Hematopoietic multipotent progenitor cell treated with erythropoietin and hydrocortisone succinate and interleukin-3 and kit ligand, for 17 days (in vitro differentiated cells): ENCODE measurements at places on chromosomes 6 and 20.
A peak's percentile ranks its signal among the peaks of the same experiment; 100 is the strongest.

DNA sequence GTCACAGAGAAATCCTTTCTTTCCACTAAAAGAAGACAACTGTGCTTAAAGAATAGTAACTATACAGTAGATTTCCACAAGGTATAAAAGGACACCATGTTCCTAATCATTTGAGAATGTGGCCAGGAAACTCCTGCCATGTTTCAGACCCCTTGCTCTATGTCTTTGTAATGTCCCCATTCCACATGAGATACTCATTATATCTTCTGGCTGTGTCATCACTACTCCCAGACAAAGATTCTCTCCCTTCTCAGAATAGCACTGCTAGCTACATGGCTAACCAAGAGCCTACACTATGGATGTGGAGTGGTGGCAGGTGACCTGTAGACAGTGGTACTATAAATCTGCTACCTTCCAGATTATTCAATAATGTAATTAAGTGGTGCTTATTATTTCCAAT, 218.1 kb upstream of the MCHR2 start:
- no peak for DNase-seq

DNA sequence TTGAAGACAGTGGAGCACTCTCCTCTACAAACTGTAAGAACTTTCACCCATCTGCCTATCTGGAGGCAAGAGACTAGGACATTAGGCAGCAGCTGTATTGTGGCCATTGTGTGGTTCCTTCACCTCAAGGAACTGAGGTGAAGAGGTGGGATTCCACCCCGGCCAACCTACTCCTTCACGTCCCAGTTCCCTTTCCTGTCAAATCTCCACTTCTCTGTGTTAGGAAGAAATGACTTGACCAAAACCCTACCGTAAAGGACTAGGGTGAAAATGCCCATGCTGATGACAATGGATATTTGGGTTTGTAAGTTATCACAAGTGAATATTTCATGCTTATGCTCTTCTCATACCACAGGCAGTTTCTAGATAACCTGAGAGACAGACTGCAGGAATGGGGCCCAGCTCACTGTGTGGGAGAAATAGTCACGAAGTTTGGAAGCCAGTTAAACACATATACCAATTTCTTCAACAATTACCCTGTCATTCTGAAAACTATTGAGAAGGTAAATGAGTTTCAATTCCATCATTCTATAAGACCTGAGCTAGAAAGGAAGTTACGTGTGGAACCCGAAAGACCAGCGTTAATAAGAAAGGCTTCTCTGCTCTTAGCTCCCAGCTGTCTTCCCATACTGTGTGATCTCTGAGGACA, 86.6 kb downstream of the ECT2L start:
- DNase-seq = no peak

DNA sequence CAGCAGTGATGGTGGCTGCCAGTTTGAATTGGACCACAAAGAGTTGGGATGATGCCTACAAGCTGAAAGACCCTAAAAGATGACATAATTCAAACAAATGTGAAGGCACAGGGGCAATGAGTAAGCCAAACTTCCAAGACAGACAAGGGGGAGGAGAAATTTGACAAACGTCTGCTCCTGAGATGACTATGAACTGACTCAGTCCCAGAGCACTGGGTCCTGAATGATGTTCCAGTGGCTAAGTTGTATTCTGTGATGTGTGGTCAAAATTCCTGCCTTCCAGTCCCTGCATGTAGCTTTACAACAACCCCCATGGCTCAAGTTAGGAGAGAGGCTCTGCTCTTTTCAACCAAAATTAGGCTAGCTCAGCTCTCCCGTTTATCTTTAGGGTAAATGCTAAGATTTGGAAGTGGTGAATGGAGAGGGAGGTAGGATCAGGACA, 86.1 kb upstream of the SIRPA start:
- no peak for DNase-seq

- DNase-seq = peak; percentile 90
Observed at GRCh38 chr6:37134396-37135191, 35.4 kb upstream of the PIM1 start.

DNA sequence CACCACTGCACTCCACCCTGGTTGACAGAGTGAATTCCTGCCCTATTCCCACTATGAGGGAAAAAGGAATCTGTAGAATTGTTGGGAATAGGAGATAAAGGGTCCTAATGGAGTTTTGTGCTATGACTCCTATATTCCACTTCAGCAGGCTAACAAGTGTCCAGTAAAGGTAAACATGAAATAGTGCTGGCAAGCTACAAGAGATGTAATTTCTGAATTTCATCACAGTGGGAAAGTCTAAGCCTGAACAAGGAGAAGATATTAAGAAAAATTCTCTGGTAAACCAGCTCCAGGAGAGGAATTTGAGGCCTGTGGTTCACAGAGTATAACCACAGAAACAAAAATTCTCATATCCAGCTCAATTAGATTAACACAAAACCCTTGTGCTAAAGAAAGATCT, 10.3 kb upstream of the C6orf58 start:
- no peak for DNase-seq

DNA sequence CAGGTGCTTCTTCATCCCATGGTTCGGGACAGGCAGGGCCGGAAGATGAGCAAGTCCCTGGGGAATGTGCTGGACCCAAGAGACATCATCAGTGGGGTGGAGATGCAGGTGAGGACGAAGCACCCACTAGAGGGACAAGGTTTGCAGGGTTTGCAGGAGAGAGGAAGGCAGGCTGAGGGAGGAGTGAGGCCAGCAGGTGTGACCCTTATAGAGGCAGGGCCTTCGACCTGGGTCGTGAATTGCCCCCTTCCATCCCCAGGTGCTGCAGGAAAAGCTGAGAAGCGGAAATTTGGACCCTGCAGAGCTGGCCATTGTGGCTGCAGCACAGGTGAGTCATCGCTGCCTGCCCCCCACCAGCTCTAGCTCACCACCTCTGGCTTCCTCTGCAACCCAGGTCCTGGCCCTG, 8.4 kb downstream of the VARS2 start:
- DNase-seq = no peak

GRCh38 chr6:142251930-142252445, 49.8 kb upstream of the ADGRG6 start:
- no peak for DNase-seq

- no peak for DNase-seq
Observed at GRCh38 chr6:123263981-123264380, 267.9 kb downstream of the CLVS2 start.

- no peak for DNase-seq
Observed at GRCh38 chr20:39155971-39156370, 193.8 kb downstream of the DHX35 start.

DNA sequence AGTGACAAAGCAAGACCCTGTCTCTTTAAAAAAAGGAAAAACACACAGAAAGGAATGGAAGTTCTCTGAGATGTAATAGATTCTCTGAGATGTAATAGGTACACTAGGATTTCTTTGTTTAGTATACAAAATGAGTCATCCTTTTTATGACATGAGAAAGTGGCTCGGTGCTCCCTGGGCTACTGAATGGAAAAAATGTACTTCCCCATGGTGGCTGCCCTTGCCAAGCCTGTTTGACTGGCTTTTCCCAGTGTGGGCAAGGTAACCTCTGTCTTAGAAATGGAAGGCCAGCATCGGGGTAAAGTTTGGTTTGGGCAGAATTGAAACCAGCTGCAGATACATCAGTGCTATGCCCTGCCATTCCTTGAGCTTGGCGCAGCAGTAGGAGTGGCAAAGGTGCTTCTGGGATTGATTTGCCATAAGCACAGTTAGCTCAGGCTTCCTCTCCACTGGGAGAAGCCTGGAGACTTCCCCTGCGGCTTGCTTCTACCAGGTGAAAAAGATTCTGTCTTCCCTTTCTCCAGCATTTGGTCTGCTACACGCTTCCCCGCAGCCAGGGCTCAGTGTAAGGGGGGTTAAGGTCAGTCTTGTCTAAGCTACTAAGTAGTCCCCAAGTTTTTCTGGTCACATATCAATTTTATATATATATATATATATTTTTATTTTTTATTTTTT, 24.5 kb downstream of the ARFGEF2 start:
- DNase-seq = no peak

GRCh38 chr6:85462673-85463072, 12.8 kb downstream of the NT5E start:
- no peak for DNase-seq
